MCF 10A (cell line): ENCODE measurements at places on chromosomes 7 and 10. TPM values are rescaled to one million over a fixed set of nuclear protein-coding genes. Genes with fewer than 3 reads are reported as not detected.
A peak's percentile ranks its signal among the peaks of the same experiment; 100 is the strongest.

DNA sequence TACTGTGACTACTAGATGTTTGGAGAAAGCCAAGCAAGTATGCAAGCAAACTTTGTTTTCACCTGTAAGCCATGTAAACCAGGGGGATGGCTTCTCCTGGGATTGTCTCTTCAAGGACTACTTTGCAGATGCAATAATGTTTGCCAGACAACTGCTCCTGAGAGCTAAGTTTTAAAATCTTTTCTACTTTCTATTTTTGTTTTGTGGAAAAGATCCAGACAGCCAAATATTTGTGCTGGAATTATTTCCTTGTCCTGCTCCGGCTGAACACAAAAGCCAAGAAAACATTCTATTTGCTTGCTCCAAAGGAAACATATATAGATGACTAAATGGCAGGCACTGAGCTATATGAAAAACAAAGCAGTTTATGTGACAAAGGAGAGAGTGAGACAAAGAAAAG is 51.6 kb downstream of the TFPI2 start:
- no peak for DNase-seq

GRCh38 chr10:96986200-96986856 is 154.2 kb downstream of the LCOR start:
- no peak for DNase-seq

DNA sequence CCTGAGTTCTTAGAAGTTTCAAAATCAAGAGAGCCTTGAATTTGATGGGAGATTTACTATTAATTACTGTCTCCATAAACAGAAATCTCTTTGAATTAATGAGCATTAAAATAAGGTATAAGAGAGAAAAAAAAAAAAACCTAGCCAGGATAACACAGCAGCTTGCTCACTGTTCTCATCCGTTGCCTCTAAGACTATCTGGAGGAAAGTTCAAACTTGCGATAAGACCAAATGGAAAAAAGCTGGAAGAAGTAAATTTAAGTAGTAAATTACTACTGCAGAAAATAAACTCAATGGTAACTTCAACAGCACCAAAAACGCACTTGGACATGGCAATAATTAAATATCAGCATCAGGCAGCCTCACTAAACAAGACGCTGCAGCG is 36.7 kb downstream of the GNA12 start:
- no peak for DNase-seq

GRCh38 chr10:113895018-113895417 is 40.6 kb downstream of the NHLRC2 start:
- DNase-seq: peak; percentile 73

GRCh38 chr10:71293446-71294084 is 25.5 kb upstream of the SLC29A3 start:
- DNase-seq: peak; percentile 32

GRCh38 chr7:30815951-30816644 is 44.9 kb downstream of the MINDY4 start:
- no peak for DNase-seq

GRCh38 chr10:122265896-122266295 is 5.2 kb upstream of the BTBD16 start:
- no peak for DNase-seq

DNA sequence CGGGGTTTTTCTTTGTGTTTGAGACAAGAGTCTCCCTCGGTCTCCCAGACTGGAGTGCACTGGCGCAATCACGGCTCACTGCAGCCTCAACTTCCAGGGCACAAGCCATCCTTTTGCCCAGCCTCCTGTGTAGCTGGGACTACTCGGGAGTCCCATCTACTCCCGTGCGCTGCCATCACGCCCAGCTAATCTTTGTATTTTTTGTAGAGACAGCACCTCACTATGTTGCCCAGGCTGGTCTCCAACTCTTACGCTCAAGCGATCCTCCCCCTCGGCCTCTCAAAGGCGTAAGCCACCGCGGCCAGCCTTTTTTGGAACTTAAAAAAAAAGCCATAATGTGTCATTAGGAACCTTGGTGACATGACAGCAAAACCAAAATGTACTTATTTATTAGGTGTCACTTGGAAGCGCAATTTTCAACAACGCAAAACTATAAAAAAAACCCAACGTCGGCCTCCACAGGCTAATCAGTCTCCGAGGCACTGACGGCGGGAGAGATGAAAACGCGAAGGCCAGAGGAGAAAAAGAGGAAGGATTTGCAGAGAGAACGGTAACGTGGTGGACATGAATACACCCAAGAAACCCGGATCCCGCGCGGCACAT is 911 bp upstream of the HNRNPH3 start:
- no peak for DNase-seq

- no peak for DNase-seq
These were observed 18.1 kb downstream of the ADRB1 start for GRCh38 chr10:114061789-114062188.

GRCh38 chr7:31098642-31099360 is 46.7 kb downstream of the ADCYAP1R1 start:
- DNase-seq: no peak

DNA sequence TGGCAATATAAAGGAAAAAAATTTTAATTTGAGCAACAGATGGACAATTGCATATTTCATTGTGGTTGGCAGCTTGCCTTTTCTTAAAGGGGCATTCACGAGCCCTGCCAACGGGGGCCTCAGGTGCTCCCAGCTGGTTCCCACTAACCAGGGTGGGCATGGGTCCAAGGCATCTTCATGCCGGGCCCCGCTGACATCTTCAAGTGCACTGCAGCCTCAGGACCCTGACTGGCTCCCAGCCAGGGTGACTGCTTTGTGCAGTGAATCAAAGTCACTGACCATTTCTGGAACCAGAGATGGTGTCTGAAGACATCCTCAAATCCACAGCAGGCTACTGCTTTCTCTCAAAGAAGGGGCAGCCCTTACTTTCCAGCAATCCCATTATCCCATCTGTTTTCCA is 275.2 kb upstream of the MGMT start:
- peak; percentile 17 for DNase-seq

DNA sequence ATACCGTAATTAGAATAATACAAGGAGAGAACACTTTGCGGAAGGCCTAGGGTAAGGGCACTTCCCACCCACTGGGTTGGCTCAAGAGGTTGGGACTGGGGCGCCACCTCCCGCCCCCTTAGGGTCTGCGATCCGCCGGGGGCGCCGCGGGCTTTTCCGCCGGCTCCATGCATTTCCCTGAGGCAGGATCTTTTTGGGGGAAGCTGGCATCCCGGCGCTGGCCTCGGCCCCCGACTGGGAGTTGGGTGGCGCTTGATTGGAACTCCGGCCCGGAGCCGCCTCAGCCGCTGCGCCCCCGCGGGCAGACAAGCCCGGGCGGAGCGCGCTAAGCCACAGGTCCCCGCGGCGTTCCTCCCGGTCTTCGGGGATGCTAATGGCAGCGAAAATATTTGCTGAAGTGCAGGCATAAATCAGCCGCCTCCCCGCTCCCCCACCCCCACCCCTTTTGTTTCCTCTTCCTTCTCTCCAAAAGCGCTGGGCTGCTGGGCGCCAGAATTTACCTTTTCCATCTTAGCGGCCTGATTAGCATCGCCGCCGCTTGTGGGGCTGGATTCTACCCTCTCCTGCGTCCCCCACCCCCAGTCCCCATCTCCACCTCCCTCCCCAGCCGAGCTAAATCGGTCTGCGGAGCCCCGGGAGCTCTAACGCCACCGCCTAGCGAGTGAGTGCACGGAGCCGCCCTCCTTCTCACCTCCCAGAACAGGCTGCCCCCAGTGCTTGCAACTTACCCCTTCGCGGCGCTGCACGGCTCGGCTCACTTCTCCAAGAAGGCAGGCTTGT is 5.1 kb downstream of the UNC5B start:
- DNase-seq: peak; percentile 36

ZNF488 gene
- 0.12 TPM in 2 replicates for total RNA-seq

PTPRZ1 gene
- 9.8 and 11.1 TPM in 2 replicates for total RNA-seq

SPDYE5 gene
- 0.12 and 0.16 TPM in 2 replicates for total RNA-seq

TFR2 gene
- total RNA-seq: not detected in 2 replicates

EZH2 gene
- total RNA-seq: 30.6 and 48.1 TPM in 2 replicates
